NCI-H524 treated with DMSO at 0.1 percent for 48 hours (cell line): ENCODE measurements at places on chromosomes 7 and 10.
A peak's percentile ranks its signal among the peaks of the same experiment; 100 is the strongest.

GRCh38 chr7:134587750-134588149 is 38.8 kb downstream of the AKR1B15 start:
- no peak for DNase-seq

DNA sequence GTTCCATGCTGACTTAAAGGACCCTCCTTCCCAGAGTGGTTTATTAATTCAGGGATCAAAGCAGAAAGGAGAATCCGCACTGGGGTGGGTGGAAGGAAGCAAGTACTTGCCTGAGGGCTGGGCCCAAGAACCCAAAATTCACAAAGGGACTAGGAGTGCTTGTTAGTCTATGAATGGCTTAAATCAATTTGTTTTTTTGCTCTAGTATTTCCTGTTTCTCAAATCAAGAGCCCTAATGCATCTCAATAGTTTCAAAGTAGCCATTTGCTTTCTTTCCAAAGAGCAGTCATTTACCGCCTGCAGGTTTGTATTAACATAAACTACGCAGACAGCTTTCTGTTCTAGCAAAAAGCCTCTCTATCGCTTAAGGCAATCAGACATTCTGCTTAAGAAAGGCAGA is 44.2 kb upstream of the SLC35G1 start:
- no peak for DNase-seq

- no peak for DNase-seq
Observed at GRCh38 chr10:79385392-79385795, 38.1 kb downstream of the PPIF start.

GRCh38 chr7:158328376-158329013 is 259.1 kb downstream of the PTPRN2 start:
- no peak for DNase-seq

DNA sequence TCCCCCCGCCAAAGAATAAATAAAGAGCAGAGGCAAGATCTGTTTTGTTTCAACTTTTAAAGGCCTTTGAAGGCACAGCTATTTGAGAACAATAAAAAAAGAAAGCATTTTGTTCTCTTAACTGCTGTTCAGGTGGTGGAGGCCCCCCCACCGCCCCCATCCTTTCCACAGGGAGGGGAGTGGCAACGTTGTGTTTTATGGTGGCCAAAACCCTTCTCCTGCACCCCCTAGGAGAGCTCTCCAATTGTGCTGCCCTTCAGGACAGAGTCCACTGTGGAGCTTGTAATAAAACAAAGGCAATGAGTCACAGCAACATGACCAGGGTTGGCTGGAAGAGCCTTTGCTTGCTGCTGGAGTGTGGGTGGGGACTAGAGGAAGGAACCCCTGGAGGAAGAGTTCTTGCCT is 987.9 kb downstream of the KCNMA1 start:
- no peak for DNase-seq

DNA sequence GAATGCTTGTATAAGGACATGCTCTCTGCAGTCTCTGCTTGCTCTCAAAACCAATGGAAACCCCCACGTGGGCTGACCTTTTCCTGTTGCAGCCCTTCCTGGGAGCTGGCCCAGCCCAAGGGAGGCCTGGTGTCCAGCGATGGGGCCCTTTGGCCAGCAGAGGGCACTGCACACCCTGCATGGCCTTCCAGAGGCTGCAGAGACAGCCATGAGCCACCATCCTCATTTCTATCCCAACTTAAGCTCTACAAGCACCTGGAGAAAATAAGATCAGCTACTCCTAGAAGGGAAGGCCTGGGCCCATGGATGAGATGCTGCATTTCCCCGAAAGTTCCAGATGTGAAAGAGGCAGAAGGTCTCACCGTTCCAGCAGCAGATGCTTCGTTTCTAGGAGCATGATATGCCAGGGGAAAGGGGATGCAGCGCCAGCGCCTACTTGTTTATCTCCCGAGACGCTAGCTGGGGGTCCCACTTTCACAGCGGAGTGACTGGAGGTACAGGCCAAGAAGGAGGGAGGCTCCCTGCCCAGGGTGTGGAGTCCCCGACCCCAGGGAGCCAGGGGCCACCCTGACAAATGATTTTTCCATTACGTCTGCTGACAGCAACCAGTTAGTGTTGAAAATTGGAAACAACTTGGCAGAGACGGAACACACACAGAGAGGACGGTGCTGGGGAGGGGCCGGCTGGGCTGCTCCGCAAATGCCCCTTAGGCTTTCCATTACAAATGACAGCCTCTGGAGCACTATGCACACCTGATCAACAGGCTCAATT is 106.4 kb downstream of the ZRANB1 start:
- no peak for DNase-seq

DNA sequence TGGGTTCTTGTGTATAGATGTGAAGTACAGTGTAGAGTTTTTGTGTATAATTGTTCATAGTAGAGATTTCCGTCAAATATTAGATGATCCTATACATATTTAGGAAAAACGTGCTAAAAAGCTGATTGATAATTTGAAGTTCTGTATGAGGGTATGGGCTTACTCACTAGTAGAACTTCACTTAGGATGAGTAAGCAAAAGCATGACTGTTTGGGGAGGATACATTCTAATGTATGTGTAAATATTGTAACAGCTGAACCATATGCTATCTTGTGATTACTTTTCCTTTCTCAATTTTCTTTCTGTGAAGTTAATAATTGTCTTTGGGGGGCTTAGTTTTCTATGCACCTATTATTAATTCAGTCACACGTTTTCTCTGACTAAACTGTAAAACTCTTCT is 53.2 kb upstream of the PDK4 start:
- DNase-seq = no peak

GRCh38 chr10:76523246-76523645 is 1091.8 kb downstream of the LRMDA start:
- DNase-seq = no peak

GRCh38 chr10:10165415-10165814 is 852.3 kb upstream of the CELF2 start:
- no peak for DNase-seq

DNA sequence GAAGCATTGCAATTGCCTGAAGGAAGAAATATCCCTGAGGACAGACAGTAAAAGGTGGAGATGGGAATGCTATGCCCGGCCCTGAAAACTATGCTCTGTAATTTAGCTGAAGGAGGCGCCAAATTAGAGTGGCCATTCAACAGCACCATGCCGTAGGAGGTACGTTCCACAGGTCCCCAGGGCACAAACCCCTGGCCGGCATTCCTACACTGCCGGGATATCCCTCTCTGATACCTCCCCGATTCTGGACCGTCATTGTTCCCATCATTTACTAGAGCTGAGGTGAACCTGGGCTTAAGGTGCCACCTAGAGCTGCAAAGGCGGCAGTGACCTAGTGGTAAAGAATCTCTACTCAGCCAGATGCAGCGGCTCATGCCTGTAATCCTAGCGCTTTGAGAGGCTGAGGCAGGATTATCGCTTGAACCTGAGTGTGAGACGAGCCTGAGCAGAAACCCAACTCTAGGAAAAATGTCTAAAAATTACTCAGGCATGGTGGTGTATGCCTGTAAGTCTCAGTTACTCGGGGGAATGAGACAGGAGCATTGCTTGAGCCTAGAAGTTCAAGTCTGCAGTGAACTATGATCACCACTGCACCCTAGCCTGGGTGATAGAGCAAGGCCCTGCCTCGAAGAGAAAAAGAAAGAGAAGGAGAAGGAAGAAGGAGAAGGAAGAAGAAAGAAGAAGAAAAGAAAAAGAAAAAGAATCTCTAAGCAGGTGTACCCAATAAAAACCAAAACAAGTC is 53.0 kb upstream of the TNKS2 start:
- no peak for DNase-seq

DNA sequence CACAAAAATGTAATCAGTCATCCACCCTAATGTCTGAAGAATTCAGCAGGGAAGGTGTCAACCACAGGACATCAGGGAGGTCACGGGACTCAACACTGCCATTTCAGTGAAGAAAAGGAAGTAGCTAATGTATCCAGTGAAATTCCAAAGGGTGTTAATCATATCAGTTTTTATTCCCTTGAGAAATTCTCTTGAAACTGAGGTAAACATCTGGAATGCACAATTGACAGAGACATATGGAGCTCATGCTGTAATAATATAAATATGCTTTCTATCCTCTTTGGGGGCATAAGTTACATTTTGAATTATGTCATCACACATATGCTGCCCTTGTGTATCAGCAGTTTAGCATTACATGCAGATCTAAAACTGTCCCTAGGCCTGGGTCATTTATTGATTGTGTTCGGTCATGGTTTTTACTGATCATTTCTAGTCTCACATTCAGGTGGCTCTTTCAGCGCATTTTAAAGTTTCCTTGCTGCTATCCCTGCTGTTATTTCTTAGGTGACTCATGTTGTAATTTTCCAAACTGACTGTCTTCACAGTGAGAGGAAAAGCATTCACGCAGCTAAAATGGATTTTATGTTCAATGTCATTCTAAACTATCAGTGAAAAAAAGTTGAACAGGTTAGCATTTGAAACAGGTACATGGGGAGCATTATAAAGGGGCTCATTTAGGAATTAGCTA is 273.9 kb downstream of the TSPAN12 start:
- peak; percentile 65 for DNase-seq

GRCh38 chr10:17756557-17757217 is 4.7 kb downstream of the TMEM236 start:
- no peak for DNase-seq

DNA sequence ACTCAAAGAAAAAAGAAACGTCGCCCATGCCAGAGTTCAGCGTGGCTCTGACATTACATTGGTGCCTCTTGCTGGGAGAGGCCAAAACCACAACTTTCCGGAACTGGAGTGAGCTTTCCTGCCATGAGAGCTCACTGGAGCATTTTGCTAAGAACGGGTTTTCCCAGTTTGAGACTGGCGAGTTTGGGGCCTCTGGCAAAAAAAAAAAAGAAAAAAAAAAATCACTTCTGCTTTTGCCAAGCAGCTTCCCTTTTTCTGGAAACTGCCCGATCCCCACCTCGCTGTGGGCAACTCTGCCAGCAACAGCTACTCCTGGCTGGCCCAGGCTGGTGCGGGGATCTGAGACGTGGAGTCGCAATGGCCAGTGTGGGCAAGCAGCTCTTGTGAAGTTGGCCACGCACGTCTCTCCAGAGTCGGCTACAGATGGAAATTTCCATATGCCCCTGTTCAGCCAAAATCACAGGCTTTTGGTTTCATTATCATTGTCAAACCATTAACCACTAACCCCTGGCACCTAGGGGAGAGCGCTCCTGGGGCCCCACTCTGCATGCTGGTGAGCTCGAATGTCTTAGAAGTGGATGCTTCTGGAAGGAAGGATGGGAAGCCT is 25.7 kb downstream of the PRKAG2 start:
- DNase-seq = no peak

DNA sequence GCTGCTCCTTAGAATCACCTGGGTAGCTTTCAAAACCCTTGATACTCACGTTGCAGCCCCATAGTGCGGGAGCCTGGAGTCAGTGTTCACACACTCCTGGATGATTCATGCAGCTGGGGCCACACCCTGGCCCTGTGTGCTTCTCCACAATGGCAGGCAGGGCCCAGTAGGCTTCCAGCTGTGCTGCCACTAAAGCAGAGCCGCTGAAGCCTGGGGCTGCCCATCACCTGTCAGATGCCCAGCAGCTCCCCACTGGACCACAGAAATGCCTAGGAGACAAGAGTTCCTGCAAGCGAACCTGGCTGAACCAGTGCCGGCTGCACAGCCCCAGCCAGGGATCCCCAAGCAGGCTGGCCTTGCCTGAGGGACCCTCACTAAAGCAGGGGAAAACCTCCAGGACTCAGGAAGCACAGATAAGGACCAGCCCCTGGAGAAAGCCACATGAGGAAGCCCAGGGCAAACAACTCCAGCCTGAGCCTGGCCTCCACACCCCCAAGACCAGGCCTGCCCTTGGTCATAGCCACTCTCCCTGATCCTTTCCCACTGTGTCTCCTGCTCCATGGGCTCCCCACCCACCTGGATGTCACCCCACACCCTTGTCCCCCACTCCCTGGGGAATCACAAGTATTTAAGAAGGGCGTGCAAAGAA is 111.9 kb downstream of the GRID1 start:
- no peak for DNase-seq

- no peak for DNase-seq
Observed at GRCh38 chr10:97573672-97574071, 1.1 kb downstream of the ANKRD2 start.

DNA sequence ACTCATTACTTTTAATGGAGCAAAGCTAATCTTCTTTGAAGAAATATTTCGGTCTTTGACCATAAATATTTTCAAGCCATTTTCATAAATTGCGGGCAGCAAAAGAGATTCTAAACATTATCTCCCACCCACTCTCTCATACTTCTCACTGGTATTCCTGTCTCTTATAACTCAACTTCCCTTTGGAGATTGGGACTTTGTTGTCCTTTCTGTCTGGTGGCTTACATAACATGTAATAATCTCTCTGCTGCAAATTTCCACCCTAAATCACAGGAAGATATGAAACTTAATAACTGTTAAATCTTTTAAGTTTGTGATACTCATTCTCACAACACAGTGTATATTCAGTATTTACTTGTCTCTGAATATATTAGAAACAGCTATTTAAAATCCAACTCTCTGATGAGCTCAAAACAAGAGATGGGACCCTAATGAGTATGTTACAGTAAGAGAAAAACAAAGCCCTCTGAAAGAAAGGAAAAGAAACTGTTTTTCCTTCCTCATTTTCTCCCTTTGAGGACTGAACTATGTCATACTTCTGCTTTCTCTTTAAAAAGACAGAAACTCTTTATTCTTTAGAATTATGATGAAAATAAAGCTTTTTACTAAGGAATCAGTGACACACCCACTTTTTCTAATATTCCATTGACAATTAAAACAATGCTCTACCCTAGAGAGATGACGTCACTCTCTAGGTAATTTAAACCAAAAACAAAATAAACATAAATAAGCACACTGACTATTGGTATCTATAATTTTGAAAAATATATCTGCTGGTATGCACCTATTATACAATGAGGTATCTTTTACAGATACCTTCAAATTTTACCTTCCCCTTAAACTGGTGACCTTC is 14.7 kb downstream of the CALCR start:
- no peak for DNase-seq

DNA sequence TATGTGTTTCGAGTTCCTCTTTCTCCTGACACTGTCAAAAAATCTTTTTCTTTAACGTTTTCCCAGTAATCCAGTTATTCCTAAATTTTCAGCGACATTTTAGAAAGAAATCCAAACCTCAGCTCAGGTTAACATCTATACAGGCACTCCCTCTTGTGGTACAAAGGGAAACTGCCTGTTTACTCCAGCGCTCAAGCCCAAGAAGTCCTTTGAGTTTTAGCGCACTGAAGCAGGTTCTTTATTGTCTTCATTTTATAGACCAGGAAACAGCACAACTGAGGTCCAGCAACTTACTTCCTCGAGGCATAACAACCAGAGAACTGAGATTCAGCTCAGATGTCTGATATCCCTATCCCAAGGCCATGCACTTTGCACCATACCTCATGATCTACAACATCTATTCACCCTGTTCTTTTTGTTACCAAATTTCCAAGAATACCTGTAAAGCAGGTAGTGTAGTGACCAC is 287.2 kb upstream of the MKLN1 start:
- DNase-seq = no peak

GRCh38 chr10:33441561-33441960 is 107.1 kb upstream of the NRP1 start:
- no peak for DNase-seq

- no peak for DNase-seq
Observed at GRCh38 chr10:30850776-30851175, 180.9 kb downstream of the ZNF438 start.

DNA sequence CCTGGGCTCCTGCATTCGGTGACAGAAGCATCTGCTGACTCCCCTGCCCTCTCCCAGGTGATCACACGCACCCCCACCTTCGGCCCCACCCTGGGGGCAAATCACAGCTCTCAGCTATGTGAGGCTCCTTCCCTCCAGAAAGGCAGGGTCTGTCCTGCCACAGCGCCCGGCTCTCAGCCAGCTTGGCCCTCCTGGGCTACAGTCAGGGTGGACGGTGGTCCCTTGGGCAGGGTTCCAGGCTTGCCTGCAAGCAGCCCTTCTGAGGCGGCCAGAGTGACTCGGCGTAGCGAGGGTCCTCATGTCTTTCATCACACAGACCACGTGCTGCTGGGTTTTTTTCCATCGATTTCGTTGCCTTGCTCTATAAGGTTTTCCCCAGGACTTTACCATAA is 53.6 kb upstream of the EBF3 start:
- DNase-seq = no peak
